ENCODE measurements at places on chromosomes 12 and 14.

GRCh38 chr12:106978035-106978800, 8.7 kb downstream of the MTERF2 start:
- DNase-seq: no peak

- peak; percentile 60 for DNase-seq
These were observed 218.8 kb upstream of the BMP4 start for GRCh38 chr14:54175298-54175942.

GRCh38 chr14:69151458-69152180, 1.3 kb downstream of the DCAF5 start:
- no peak for DNase-seq

- DNase-seq: peak; percentile 42
These were observed 580.2 kb downstream of the ETNK1 start for GRCh38 chr12:23204933-23205778.

All from HS-5 (cell line).